Activated B cell treated with CpG ODN at 0.5 μM for 24 hours (primary cell): ENCODE measurements at places on chromosomes 5 and 9.

- H3K4me3 ChIP-seq: no peak overlapping the region
- no peaks in the 10 kb centered on the region for H3K4me1 ChIP-seq
- no peaks in the 10 kb centered on the region for H3K36me3 ChIP-seq
Measured at GRCh38 chr9:84317563-84317962, 23.0 kb downstream of the SLC28A3 start.

DNA sequence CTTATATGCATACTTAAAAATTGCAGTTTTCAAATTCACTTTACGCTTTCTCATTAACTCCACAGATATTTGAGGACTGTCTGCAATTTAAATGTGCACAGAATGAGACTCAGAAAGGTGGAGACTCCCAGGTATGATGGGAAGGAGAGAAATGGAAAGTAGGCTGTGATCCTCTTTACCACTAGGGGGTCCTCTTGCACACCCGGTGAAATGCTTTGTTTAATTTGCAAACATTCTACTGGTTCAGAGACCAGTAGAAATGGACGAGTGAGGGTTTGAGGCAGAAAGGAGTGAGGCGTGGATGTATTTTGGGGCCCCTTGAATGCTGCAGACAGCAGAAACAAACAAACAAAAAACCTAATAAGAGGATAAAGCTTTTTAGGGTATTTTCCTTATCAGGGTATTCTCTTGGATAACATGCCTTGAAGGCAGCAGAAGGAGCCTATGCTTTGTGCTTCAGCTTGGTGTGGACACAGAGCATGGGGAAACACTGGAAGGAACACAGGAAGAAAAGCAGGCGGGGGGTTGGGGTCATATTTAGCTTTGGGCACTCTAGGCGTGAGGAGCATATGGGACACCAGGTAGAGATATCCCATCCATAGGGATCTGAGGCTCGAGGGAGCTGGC lies 410.1 kb downstream of the DMRT2 start:
- H3K36me3 ChIP-seq: no peaks in the 10 kb centered on the region
- no peaks in the 10 kb centered on the region for H3K4me1 ChIP-seq
- H3K27me3 ChIP-seq: peaks cover 4% of the 10 kb centered on the region
- DNase-seq: no peak
- H3K4me3 ChIP-seq: no peak overlapping the region
- H3K27ac ChIP-seq: no peak overlapping the region

DNA sequence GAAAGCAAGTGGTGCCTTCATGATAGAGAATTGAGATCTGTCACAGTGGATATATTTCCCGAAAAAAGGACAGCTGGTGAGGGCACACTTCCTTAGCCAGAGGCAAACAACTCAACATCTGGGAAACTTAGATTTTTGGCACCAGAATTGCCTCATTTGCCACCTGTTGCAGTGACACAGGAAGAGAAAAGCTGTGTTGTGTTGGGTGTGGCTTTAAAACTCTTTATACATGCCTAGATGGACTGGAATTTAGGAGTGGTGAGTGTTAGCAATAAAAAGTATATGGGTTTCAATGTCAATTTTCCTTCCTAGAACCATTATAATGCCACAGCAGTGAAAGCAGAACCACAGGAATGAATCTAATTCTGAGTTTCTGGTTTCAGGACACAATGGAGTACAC lies 62.6 kb upstream of the CEMIP2 start:
- no peaks in the 10 kb centered on the region for H3K36me3 ChIP-seq
- no peaks in the 10 kb centered on the region for H3K27me3 ChIP-seq
- no peak for DNase-seq
- H3K27ac ChIP-seq: no peak overlapping the region
- no peak overlapping the region for H3K4me3 ChIP-seq
- H3K4me1 ChIP-seq: peaks cover 3% of the 10 kb centered on the region

- DNase-seq: no peak
- peaks cover 5% of the 10 kb centered on the region for H3K4me1 ChIP-seq
- H3K27me3 ChIP-seq: peaks cover 8% of the 10 kb centered on the region
- H3K27ac ChIP-seq: no peak overlapping the region
Measured at GRCh38 chr5:175697846-175698245, 40.0 kb downstream of the HRH2 start.

- H3K27me3 ChIP-seq: no peaks in the 10 kb centered on the region
- H3K4me1 ChIP-seq: no peaks in the 10 kb centered on the region
- H3K27ac ChIP-seq: no peak overlapping the region
- H3K4me3 ChIP-seq: no peak overlapping the region
Measured at GRCh38 chr9:128836509-128837145, 7.0 kb upstream of the SPOUT1 start.

- no peak for DNase-seq
- no peaks in the 10 kb centered on the region for H3K36me3 ChIP-seq
Measured at GRCh38 chr5:347712-348284, 26.3 kb downstream of the AHRR start.

DNA sequence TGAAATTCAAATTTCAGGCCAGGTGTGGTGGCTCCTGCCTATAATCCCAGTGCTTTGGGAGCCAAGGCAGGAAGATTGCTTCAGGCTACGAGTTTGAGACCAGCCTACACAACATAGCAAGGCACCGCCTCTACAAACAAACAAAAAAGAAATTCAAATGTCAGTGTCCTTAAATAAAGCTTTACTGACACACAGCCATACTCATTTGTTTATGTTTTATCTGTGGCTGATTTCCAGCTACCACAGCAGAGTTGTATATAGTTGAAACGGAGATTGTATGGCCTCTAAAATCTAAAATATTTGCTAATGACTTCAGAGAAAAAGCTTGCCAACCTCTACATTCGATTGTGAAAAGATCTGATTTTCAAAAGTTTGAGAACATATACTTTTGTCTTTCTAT lies 15.4 kb downstream of the SHLD3 start:
- no peaks in the 10 kb centered on the region for H3K4me1 ChIP-seq
- H3K27me3 ChIP-seq: no peaks in the 10 kb centered on the region
- no peak overlapping the region for H3K27ac ChIP-seq
- H3K36me3 ChIP-seq: peaks cover 47% of the 10 kb centered on the region

GRCh38 chr5:64506567-64507263 lies 900 bp downstream of the RGS7BP start:
- peaks cover 37% of the 10 kb centered on the region for H3K27me3 ChIP-seq
- DNase-seq: no peak
- H3K36me3 ChIP-seq: no peaks in the 10 kb centered on the region
- peaks cover 3% of the 10 kb centered on the region for H3K4me1 ChIP-seq

DNA sequence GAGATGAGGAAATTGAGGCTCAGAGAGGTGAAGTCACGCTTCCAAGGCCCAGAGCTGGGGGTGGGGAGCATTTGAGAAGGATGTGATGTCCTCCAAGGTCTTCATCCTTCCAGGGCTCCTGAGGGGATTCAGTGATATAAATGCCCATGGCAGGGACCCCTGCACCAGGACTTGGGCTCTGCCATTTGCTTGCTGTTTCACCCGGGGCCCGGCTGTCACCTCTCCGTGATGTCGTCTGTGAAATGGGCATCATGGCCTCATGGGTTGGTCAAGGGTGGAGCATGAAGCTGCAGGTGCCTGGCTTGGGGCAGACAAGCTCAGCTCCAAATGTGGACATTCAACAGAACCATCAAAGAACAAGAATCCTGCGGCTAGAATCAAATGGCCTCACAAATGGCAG lies 253.1 kb downstream of the PBX3 start:
- DNase-seq: peak; percentile 6
- no peak overlapping the region for H3K4me3 ChIP-seq
- H3K4me1 ChIP-seq: no peaks in the 10 kb centered on the region
- H3K27ac ChIP-seq: no peak overlapping the region

DNA sequence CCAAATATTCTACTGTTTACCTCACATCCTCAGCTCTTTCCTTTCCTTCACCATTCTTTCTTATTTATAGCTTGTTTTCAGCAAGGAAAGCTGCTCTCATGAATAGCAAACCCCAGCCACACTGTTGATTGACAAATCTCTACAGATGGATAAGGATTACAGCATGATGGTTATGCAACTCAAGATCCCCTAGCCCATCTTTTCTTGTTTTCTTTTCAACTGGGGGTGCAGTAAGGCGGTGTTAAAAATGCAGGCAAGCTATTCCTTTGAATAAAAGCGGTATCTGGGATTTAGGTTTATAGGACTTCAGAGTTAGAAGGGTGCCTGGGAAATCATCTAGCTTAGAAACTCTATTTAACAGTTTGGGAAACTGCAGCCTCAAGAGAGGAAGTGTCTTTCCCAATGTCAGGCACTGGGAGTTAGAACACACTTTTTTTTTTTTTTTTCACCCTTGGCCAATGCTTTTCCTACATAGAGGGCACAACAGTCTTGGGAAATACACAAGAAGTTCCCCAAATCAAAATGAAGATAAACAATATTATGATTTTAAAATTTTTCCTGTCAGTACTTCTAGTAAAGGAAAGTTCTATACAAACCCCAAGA lies 2.6 kb downstream of the SPARC start:
- no peaks in the 10 kb centered on the region for H3K36me3 ChIP-seq
- DNase-seq: no peak
- peaks cover 5% of the 10 kb centered on the region for H3K4me1 ChIP-seq
- H3K27ac ChIP-seq: no peak overlapping the region

GRCh38 chr9:36968574-36969215 lies 65.4 kb downstream of the PAX5 start:
- no peak for DNase-seq
- peak overlapping the region; percentile 83 for H3K27ac ChIP-seq

DNA sequence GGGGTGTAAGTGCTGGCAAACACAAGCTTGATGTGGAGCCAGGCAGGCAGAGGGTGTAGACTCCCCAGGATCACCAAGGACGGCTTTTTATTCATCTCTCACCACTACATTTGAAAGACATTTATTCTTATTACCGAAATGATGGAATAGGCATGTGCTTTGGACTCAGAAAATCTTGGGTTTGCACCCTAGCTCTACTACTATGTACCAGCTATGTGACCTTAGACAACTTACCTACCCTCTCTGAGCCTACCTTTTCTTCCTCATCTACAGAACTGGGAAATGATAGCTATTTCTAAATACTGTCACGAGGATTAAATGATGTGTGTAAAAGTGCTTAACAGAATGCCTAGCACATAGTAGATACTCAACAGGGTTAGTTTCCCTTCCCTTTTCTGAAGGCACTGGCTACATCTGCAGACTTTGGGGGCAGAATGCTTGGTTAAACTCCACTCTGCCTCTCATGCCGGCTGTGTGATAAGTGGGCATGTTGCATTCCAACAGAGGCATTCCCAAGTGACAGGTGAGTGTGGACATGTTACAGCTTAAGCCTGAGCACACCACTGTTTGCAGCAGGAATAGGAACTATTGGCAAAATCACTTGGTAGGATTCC lies 94.8 kb downstream of the SLC1A3 start:
- peak overlapping the region; percentile 82 for H3K27ac ChIP-seq
- H3K4me3 ChIP-seq: peak overlapping the region; percentile 62
- no peak for DNase-seq
- H3K4me1 ChIP-seq: peaks cover 29% of the 10 kb centered on the region
- H3K36me3 ChIP-seq: peaks cover 35% of the 10 kb centered on the region

- no peaks in the 10 kb centered on the region for H3K27me3 ChIP-seq
- peak overlapping the region; percentile 74 for H3K27ac ChIP-seq
- H3K4me1 ChIP-seq: peaks cover 37% of the 10 kb centered on the region
- H3K4me3 ChIP-seq: peak overlapping the region; percentile 3
Measured at GRCh38 chr9:82184524-82184923, 196.0 kb downstream of the SPATA31D1 start.

DNA sequence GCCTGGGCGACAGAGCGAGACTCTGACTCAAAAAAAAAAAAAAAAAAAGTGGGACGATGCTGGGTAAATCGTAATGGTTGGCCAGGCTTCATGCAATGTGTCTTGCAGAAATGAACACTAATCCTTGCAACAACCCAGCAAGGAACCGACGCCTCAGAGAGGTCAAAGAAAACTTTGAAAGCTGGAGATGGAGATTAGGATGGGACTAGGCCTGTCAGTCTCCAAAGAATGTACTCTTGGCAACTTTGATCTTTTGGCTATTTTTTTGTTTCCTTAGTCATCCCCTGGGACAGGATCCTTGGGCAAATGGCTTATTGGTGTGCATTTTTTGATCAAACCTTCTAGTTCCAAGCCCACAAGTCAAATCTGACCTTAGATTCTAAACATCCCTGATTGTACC lies 10.6 kb upstream of the PWWP2A start:
- no peak overlapping the region for H3K27ac ChIP-seq
- no peaks in the 10 kb centered on the region for H3K36me3 ChIP-seq
- H3K4me1 ChIP-seq: no peaks in the 10 kb centered on the region
- H3K27me3 ChIP-seq: peaks cover 4% of the 10 kb centered on the region
- no peak overlapping the region for H3K4me3 ChIP-seq
- no peak for DNase-seq

DNA sequence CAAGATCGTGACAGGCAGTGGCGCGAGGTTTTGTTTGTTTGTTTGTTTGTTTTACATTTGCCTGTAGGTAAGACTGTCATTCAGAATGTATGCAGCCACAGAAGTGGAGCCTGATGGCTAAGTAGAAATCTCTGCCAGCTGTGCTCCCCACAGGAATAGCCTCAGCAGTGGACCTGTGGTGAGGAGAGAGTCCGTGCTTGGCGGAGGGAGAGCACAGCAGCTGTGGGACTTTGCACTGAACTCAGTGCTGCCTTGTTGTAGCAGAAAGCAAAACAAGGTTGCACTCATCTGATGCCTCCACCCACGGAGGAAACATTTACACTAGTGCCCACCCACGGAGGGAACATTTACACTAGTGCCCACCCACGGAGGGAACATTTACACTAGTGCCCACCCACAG lies 4.4 kb upstream of the ZNF782 start:
- no peak for DNase-seq
- H3K4me1 ChIP-seq: peaks cover 11% of the 10 kb centered on the region
- peaks cover 9% of the 10 kb centered on the region for H3K27me3 ChIP-seq
- H3K36me3 ChIP-seq: peaks cover 5% of the 10 kb centered on the region
- no peak overlapping the region for H3K4me3 ChIP-seq

DNA sequence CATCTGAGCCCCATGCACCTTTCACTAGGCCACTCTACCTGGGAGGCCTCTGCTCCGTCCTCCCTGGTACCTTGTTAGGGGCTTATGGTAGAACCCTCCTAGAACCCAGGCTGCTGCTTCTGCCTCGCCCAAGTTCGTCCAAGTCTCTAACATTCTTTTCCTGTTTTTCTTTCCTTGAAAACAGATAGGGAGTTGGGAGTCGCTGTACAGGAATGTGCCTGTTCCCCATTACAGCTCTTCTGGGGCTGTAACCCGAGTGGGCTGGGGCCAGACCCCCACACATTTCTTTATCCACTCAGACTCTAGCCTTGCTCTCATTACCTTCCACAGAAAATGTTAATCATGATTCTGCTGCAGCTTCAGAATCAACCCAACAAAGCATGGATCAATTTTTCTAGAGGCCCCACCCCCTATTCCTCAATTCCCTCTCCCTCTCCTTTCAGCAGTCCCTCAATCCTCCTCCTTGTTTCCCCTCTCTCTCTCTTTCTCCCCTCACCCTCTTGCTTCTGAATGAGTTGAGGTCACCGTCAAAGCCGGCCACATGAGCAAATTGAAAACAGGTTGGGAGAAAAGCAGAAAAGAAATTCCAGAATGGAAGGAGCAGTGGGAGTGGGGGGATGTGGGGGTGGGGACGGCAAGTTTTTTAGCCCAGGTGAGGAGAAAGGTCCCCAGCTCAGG lies 193.8 kb upstream of the TRIM32 start:
- H3K27ac ChIP-seq: no peak overlapping the region
- no peak overlapping the region for H3K4me3 ChIP-seq
- H3K36me3 ChIP-seq: no peaks in the 10 kb centered on the region
- peaks cover 2% of the 10 kb centered on the region for H3K27me3 ChIP-seq

GRCh38 chr9:91933556-91934352 lies 16.3 kb downstream of the ROR2 start:
- DNase-seq: no peak
- H3K27me3 ChIP-seq: peaks cover 6% of the 10 kb centered on the region
- no peak overlapping the region for H3K27ac ChIP-seq
- no peaks in the 10 kb centered on the region for H3K4me1 ChIP-seq

GRCh38 chr9:37155601-37156000 lies 35.2 kb downstream of the ZCCHC7 start:
- H3K4me3 ChIP-seq: no peak overlapping the region
- peaks cover 60% of the 10 kb centered on the region for H3K36me3 ChIP-seq
- H3K4me1 ChIP-seq: peaks cover 43% of the 10 kb centered on the region
- DNase-seq: no peak
- no peak overlapping the region for H3K27ac ChIP-seq
